ENCODE measurements at places on chromosomes 3 and 15.

DNA sequence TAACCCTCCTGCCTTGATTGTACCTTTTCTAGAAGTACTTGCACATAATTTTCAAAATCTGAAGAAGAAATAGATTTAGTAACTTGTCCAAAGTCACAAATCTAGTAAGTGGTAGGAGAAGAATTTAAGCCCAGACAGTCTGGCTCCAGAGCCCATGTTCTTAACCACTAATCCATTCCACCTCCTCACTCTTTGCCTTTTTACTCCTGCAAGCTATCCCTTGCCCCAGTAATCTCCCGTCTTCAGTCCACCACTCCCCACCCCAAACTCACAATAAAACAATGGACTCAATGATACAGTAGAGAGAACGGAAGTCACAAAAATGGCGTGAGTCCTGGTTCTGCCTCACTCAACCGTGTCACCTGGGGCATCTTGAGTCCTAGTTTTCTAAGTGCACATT lies 48.7 kb downstream of the SETMAR start:
- DNase-seq: no peak

GRCh38 chr15:101765772-101766456 lies 37.4 kb upstream of the OR4F6 start:
- DNase-seq: no peak

- DNase-seq: no peak
These were observed 105.0 kb upstream of the ICE2 start for GRCh38 chr15:60583946-60584345.

DNA sequence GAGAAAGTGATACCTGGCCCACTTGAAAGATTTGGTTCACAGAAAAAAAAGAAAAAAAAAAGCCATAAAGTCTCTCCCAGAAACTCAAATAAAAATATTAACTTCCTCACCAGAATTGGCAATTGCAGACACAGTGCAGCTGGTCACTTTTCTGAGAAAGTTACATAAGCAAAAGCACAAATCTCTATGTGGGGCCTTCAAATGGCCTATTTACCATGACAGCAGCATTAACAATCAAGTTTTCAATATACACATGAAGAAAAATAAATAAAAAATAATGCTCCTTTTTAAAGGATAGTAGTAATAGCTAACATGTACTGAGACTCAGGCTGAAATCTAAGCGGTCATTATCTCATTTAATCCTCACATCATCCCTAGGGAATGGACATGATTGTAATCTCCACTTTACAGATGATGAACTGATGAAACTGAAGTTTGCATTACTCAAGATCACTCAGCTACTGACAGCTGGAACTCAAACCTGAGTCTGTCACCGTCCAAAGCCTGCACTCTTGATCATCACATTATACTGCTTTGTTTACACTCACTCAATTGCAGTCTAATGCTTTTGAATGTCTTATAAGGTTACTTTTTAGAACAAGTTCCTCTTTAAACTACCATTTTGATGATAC lies 3.3 kb downstream of the NPTN start:
- DNase-seq: no peak

DNA sequence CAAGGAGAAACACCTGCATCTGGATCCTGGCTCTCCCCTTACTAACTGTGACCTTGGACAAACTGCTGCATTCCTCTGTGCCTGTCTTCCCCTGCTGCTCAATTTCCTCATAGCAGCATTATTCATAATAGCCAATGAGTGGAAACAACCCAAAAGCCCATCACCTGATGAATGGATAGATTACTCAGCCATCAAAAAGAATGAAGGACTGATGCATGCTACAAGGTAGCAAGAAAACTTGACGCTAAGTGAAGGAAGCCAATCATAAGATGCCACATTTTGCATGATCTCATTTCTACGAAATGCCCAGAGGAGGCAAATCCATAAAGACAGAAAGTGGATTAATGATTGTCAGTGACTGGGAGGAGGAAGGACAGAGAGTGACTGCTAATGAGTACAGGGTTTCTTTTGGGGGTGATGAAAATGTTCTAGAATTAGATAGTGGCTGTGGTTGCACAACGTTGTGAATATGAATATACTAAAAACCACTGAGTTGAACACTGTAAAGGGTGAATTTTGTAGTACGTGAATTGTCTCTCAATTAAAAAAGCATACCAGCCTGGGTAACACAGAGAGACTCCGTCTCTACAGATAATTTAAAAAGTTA lies 11.2 kb downstream of the IGDCC4 start:
- no peak for DNase-seq

- DNase-seq: no peak
These were observed 113.2 kb downstream of the EEFSEC start for GRCh38 chr3:128266453-128266852.

- DNase-seq: no peak
These were observed 747.9 kb upstream of the CCDC54 start for GRCh38 chr3:106629215-106629832.

DNA sequence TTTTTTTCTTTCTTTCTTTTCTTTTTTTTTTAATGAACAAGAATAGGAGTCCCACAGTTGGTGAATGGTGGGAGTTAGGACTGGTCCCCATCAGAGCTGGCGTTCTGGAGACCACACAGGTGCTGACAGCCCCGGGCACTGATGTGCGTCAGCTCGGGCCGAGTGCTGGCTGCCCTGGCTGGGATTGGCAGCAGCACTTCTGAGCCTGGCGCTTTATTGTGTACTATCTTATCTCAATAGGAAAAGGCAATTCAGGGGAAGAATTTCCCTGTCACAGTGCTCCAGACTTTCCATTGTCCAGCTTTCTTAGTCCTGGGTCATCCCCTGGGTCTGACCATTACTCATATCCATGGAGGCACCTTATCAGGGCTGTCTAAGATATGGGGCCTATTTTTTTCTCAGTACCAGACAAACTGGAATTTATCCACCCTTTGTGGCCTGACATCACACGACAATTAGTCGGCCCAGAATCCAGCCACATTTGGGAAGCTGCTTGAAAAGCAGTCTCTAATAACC lies 54.1 kb downstream of the TMEM44 start:
- DNase-seq: no peak

DNA sequence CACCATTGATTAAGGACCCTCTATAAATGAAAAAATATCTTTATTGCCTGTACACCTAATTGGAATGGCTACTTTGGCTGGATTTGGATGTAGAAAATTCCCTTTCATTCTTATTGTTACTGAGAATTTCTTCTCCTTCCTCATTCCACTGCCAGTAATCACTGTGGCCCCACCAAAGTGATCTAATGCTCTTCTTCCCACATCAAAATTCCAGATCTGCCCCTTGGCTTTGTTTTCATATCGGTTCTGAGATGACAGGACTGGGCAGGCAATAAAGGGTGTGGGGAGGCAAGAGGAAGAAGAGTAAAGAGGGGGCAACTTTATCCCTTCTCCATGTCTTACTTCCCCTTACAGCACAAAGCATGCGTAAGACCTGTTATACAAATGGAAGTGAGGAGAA lies 2.1 kb downstream of the ANKUB1 start:
- no peak for DNase-seq

GRCh38 chr3:126851382-126851781 lies 131.5 kb upstream of the PLXNA1 start:
- DNase-seq: no peak

Measured in HS-27A (cell line).